ENCODE measurements at places on chromosomes 2 and 18.
A peak's percentile ranks its signal among the peaks of the same experiment; 100 is the strongest.

DNA sequence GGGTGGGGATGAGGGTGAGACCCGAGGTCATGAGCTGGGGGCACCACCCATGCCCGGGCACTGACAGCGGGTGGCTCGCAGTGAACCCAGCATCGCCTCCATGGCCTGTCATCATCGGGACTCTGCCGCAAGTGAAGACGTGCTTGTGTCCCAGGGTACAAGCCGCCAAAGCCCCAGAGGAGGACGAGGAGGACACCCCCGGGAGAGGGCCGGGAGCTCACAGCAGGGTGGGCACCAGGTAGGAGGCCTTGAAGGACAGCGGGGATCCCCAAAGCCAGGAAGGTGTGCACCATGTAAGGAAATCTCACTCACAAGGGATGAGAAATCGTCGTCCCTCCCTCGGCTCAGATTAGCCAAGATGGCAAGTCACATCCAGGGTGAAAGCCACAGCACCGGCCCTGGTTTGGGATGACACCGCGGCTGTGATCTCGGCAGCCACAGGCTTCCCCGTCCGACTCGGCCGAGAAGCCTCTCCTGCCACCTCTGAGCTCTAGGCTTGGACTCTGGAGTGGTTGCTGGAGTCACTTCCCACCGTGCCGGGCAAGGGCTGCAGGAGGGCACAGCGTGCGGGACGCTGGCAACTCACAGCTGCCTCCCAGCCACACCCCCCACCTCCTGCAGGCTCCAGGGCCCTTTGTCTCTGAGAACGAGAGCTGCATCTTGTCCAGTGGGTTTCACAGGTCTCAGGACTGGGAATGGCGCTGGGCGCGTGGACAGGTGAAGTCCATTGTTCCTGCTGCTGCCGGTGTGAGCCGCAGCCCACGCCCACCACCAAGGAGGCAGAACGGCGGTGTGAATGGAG, 81.6 kb upstream of the CTDP1 start:
- no peak for DNase-seq

- no peak for DNase-seq
Measured at GRCh38 chr18:23572012-23572411, 14.3 kb downstream of the NPC1 start.

GRCh38 chr2:27021253-27022049, 11.3 kb upstream of the TMEM214 start:
- DNase-seq: no peak

DNA sequence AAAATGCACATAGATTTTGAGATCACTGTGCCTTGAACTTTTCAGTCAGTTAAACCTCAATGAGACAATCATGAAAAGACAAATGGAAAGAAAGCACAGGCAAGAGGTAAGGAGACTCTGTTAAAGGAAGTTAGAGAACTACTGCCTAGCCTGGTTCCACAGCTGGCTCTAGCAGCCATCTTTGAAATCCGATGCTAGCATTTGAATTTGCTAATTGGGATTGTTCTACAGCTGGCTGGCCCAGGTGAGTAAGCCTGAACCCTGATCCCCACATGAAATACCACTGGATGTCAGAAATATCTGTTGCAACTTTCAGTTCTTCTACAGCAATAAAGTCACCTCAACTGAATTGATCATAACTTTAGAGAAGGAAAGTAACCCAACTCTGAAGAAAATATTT, 315.2 kb upstream of the CHAC2 start:
- no peak for DNase-seq

DNA sequence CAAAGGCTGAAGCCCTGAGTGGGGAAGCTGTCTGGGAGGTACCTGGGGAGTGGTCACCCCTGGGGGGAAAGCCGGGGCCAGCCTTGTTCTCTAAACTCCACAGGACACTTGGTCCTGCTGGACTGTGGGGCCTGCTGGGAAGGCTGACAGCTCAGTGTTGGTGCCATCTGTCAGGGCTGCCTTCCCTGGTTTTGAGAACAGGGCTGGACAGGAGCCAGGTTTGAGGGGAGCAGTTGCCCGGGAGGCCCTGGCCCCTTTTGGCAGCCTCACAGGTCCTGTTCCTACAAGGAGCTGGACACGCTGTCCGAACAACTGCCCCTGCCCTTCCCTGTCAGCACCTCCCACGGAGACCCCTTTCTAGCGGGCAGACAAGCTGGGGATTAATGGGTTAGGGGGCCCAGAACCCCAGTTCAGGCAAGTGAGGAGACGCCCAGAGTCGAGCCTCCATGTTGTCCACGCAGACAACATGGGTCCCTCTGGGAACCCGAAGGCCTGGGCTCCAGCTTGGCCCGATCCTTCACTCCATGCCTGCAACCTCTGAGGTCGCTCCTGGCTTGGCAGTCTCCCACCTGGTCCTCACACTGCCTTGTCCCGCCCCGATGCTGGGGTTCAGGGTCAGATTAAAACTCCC, 40.8 kb downstream of the ATOH8 start:
- no peak for DNase-seq

DNA sequence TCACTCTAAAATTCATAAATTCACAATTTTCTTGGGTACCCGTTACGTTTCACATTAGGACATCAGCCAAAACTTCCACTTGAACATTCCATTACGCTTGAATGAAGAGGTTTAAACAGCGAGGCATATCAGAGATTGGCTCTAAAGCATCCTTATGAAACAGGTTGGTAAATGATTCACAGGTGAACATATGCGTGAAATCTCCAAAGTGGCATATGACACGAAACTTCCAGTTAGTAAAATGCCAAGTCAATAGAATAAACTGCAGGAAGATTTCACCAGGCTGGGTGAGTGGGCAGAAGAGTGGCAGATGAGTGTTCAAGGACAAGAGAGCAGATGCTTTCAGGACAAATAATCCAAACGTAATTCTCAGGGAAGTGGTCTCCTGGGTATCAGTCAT, 33.9 kb upstream of the GLS start:
- no peak for DNase-seq

GRCh38 chr2:102141970-102142828, at the start of gene IL1R1:
TSS of gene IL1R1 (plus strand) at chr2:102142746. CDS start at chr2:102157725, 14,979 bp downstream.
- DNase-seq: no peak

DNA sequence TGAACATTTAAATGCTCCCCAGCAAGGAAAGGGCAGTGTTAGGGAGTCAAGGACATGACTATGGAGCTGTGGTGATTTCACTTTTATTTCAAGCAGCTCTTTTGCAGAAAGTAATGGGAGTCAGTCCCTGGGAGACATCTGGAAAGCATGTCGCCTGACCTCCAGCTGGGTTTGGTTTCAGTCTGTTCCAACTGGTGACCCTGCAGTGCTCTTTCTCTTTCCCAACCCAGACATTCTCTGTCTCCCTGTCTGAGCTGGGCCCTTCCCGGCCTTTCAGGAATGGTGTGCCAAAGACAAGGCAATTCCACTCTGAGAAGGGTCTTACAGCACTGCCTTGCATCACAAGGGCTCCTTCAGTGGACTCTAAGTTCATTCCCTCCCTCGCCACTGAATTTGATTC, 323.2 kb downstream of the OSR1 start:
- DNase-seq: no peak

GRCh38 chr2:20611077-20611843, 39.6 kb downstream of the HS1BP3 start:
- no peak for DNase-seq

GRCh38 chr2:177165721-177166711, 46.6 kb upstream of the HNRNPA3 start:
- peak; percentile 13 for DNase-seq

DNA sequence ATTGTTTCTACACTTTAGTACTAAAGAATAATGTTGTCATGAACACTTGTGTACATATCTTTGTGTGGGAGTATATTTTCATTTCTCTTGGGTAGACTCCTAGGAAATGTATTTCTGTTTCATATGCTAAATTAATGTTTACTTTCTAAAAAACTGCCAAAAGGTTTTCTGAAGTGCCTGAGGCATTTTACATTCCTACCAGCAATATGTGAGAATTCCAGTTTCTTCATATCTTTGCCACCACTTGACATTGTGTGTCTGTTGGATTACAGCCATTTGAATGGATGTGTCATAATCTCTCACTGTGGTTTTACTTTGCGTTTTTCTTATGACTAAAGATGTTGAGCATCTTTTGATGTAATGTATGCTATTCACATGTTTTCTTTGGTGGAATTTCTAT, 428.2 kb upstream of the KCNH7 start:
- DNase-seq: no peak

DNA sequence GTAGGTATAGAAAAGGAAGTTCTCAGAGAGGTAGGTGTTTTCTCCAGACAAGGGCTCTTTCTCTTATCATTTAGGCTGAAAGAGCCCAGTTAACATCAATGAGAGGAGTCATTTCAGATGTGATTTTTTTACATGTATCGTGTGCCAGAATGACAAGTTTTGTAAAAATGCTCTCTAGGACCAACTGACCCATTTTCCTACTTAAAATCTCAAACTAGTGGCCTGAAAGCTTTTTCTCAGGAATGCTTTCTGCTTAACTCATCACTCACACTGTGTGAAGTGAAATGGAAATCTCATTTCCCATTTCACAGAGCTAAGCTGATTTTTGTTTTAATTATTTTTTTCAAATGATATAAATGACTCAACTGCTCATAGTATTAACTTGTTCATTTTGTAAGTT, 128.7 kb upstream of the CYP26B1 start:
- no peak for DNase-seq

GRCh38 chr2:181104512-181105115, 124.2 kb downstream of the UBE2E3 start:
- peak; percentile 52 for DNase-seq

- no peak for DNase-seq
Measured at GRCh38 chr2:142223309-142223708, 92.5 kb upstream of the LRP1B start.

- DNase-seq: no peak
Measured at GRCh38 chr2:181823405-181823804, 68.1 kb upstream of the ITPRID2 start.

- peak; percentile 11 for DNase-seq
Measured at GRCh38 chr2:64142741-64143168, 1.5 kb downstream of the PELI1 start.

DNA sequence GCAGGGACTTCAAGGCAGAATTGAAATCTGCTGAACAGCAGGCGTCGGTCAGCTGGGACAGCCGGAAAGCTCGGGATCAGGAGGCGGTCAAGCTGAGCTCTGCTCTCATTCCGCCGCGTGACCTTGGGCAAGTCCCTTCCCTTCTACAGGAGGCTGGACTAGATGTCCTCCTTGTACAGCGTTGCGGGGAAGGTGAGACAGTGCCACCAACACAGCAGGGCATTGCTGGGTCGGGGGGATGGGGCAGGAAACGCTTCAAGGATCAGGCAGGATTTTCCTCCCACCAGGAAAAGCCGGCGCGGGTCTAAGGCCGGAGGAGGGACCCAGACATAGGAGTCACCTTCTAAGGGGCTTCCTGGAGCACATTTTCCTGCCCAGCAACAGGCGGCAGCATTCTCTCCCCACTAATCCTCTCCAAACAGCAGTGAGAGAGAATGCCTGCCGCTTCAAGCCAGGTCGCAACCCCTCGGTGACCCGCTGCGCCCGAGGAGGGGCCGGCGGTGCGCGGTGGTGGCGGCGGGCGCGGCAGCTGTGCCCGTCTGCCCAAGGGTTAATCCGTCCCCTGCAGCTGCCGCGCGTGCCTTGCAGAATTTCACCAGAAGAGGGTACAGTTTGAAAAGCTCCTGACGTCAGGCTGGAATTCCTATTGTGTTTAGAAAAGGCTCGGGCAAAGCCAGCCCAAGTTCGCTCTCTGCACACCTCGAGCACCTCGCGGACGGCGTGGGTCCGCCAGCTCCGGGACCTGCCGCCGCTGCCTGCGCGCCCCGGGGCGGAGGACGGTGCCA, at the start of gene KCNF1:
TSS of gene KCNF1 (plus strand) at position 644 of the 785 bp plus-strand sequence. CDS start 493 bp downstream, outside the sequence.
- DNase-seq: no peak

DNA sequence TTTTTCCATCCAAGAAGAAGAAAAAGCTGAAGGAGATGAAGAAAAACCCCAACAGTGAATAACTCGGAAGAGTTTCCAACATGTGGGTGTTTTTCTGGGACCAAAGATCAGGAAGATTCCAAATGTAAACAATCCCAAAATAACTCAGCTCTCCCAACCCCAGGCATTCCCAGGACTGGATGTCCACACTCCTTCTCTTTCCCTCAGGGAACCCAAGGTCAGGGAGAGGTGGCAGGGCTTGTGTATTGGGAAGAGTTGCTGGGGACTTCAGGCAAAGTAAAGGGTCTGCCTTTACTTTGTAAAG, 268.0 kb downstream of the DYSF start:
- no peak for DNase-seq

GRCh38 chr2:178914259-178914849, 107.1 kb upstream of the TTN start:
- DNase-seq: peak; percentile 50

- DNase-seq: no peak
Measured at GRCh38 chr18:35283923-35284794, 5.9 kb downstream of the ZSCAN30 start.

DNA sequence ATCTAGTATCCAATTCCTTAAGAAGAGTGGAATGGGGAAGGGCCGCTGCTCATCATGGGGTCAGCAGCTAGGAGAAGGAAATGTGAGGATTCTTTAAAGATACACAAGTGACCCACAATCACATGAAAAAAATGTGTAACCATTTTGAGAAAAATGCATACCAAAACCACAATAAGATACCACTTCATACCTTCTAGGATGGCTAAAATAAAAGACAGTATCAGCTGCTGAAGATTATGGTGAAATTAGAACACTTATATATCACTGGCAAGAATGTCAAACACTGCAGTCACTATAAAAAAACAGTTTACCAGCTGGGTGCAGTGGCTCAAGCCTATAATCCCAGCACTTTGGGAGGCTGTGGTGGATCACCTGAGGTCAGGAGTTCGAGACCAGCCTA, 67.9 kb downstream of the C2orf74 start:
- no peak for DNase-seq

GRCh38 chr18:31199190-31199769, 36.6 kb upstream of the DSC1 start:
- DNase-seq: no peak

DNA sequence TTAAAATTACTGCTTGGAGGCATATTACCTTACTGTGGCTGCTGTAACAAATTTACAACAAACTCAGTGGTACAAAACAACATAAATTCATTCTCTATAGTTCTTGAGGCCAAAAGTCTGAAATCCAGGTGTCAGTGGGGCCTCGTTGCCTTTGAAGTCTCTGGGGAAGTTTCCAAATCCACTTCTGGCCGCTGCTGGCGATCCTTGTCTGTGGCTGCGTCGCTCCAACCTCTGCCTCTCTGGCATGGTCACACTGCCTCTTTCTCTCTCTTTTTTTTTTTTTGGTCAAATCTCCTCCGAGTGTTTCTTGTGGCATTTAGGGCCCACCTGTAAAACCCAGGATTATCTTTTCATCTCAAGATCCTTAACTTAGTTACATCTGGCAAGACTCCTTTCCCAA, 182.8 kb downstream of the ST6GAL2 start:
- no peak for DNase-seq

DNA sequence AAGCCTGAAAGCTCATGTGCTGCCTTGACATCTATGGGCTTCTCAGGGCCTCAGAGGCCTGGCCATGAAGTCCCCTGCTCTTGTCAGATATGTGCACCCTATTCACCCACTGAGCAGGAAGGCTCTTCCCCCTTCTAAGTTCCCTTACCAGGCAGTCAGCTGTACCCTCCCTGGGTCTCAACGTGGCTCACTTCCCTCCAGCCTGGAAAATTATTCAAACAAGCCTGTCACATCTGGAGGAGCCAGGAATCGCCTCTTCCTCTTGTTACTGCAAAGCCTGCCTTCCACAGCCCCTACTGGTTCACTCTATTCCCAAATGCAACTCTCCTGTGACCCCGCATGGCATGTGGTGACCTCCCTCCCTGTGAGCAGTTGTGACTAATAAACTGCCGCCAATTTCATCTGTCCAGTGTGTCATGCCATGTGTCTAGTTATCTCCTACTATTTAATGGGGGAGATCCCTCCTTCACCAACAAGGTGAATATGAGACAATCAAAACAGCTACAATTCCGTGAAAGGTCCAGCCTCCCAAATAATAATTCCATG, 8.4 kb upstream of the SERPINB8 start:
- no peak for DNase-seq

- DNase-seq: no peak
Measured at GRCh38 chr2:137091704-137092103, 326.4 kb downstream of the THSD7B start.
